Caki2 (cell line): ENCODE measurements at places on chromosomes 6 and 20.
A peak's percentile ranks its signal among the peaks of the same experiment; 100 is the strongest.

- no peak for DNase-seq
These were observed 592.3 kb downstream of the EPHA7 start for GRCh38 chr6:92827104-92827503.

- DNase-seq, result no peak
These were observed 8.6 kb downstream of the MAP3K5 start for GRCh38 chr6:136783495-136784270.

- DNase-seq, result peak; percentile 94
These were observed 37.1 kb upstream of the NCOA3 start for GRCh38 chr20:47464380-47465101.

- DNase-seq, result no peak
These were observed 97.2 kb downstream of the CD2AP start for GRCh38 chr6:47574789-47575188.

DNA sequence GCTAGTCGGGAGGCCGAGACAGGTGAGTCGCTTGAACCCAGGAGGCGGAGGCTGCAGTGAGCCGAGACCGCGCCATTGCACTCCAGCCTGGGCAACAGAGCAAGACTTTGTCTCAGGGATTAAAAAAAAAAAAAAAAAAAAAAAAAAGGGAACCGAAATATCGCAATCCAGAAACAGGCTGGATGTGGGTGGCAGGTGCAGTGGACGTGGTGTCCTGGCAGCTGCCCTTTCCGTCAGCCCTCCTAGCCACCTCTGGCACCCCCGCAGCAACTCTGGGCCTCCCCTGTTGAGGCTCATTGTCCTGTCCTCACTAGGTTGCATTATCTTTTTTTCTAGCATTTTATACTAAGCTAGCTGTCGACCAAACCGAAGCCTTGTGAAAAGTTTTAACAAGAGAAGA lies 113.5 kb downstream of the DTNBP1 start:
- no peak for DNase-seq

DNA sequence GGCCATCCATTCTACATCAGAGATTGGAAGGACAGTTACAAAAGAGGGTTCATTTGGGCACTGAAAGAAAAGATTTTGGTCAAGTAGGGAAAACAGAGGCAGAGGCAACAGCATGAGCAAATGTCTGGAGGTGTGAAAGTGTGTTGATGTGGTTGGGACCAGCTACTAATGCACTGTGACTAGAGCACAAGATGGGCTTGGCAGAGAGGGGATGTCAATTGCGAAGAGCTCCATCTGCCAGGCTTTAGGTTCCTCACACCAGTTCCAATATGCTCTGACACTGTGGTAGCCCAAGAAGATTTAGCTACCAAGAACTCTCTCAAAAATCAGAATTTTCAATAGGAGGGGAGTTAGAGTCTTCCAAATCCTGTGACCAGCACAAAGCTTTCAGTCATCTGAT lies 42.1 kb downstream of the TRAF3IP2 start:
- no peak for DNase-seq

GRCh38 chr6:93437491-93437890 lies 18.1 kb upstream of the EPHA7 start:
- DNase-seq, result no peak

- DNase-seq, result no peak
These were observed 11.6 kb downstream of the TMEM200A start for GRCh38 chr6:130377371-130377770.

GRCh38 chr20:49786668-49787370 lies 25.8 kb upstream of the SLC9A8 start:
- DNase-seq, result no peak

DNA sequence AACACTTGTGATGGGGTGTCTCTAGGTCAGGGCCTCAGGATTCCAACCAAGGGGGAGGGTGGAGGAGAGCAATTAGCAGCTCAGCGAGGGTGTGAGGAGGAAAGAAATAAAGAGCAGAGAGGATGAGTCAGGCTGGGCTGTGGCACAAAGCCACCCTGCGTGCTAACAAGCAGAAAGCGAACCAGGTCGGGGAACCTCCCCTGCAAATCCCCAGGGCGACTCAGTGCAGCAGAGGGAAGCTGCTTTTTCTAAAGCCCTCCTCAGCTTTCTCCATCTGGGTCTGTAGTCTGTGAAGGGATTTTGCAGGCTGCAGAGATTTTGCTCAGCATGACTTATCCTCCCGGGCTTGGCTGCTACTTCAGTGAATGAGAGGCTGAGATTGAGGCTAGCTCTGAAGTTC lies 6.6 kb upstream of the SPO11 start:
- peak; percentile 38 for DNase-seq

- no peak for DNase-seq
These were observed 19.1 kb upstream of the AAR2 start for GRCh38 chr20:36217226-36217625.

GRCh38 chr6:55997223-55997874 lies 122.0 kb upstream of the BMP5 start:
- DNase-seq, result no peak

DNA sequence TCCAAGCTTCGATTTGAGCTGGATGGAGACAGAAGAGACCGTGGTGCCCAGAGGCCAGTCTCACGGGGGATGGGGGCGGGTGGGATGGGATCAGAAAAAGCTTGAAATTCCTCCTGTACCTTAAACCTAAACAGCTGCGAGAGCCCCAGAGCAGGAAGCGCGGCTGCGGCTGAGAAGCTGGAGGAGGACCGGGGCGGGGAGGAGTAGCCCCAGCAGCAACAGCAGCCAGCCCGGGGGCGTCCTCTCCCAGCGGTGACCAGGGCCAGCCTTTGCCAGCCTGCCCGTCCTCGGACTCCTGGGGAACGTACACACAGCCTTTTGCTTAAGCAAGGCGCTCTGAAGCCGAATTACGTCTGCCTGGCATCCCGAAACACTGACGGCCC lies 17.4 kb upstream of the PRDM13 start:
- no peak for DNase-seq

- no peak for DNase-seq
These were observed 65.7 kb downstream of the HTR1B start for GRCh38 chr6:77397561-77397960.

GRCh38 chr6:37314487-37315156 lies 39.2 kb upstream of the RNF8 start:
- peak; percentile 22 for DNase-seq

DNA sequence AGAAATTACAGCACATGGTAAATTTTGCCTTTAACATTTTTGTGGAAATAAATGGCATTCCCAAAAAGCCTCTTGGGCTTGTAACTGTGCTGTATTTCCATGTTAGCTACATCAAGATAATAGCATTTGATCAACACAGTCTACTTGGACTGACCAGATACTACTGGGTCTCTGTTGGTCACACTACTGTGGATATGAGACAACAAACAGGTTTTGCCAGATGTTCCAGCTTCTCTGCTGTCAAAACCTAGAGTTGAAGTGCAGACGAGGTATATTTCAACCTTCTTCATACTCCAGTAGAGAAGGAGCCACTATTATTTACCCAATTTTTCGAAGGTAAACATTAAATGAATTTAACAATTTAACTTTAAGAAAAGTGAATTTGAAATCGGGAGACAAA lies 284.7 kb upstream of the CITED2 start:
- no peak for DNase-seq

DNA sequence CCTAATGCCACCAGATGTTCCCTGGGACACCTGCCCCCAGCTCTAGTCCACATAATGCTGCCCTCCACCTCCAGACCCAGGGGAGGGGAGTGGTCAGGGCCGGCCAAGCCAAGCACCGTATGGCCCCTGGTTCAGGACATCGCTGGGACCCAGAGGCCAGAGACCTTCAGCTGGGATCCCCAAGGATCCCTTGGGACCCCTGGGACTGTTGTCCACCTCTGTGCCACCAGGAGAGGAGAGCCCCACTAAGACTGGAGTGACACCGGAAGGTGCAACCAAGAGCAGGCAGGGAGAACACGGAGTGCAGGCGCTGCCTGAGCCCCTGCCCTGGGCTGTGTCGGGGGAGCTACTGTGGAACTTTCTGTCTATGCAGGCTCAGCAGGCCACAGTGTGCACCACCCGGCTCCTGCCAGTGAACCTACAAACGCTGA lies 43.6 kb downstream of the CTCFL start:
- DNase-seq, result no peak

GRCh38 chr6:83006270-83006905 lies 59.3 kb downstream of the UBE3D start:
- DNase-seq, result no peak

GRCh38 chr6:27049863-27050781 lies 197.4 kb upstream of the PRSS16 start:
- no peak for DNase-seq
